Eye (tissue), 1 donor: ENCODE measurements at places on chromosomes 3 and 15.

- DNase-seq = no peak
These were observed 5.2 kb upstream of the VPS8 start for GRCh38 chr3:184806567-184807271.

DNA sequence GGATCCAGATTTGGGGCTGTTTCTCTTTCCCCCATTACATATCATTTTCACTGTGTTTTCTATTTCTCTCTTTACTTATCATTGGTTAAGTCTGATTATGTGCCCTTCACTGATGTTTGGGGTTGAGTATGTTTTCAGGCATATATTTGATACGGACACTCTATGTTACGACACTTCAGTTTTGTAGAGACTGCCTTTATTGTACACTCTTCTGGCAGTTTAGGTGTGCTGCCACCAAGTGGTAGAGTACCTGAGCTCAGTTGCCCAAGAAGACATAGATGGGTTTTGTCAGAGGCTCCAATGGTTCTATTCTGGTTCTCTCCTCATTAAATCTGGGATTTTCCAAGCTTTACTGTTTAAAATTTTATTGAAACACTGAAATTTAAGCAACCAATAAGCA is 255.0 kb upstream of the ROPN1 start:
- no peak for DNase-seq

DNA sequence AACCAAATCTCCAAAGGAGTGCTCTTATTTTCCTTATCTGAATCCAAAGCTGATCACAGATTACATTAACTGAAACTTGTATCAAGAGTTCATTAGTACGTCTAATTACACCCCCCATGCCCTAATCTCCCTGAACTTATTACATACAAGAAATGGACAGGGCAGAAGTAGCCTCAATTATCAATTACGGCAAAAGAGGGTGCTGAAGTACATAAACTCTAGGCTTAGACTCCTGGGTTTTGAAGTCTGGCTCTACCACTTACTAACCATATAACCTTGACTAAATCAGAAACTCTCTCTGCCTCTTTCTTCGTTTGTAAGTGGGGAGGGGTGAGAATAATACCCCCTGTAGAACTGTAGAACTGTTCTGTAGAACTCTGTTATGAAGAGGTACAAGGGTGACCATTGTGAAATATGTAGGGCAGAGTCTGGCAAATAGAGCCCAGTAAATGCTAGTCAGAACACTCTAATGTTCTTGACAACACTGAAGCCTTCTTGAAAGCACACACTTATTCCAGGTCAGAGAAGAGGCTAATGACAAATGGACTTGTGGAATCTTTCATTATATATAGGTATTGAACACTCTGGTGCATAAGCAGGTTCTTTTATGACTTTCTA is 19.6 kb upstream of the OR5K4 start:
- DNase-seq = peak; percentile 19

- DNase-seq = no peak
These were observed 18.3 kb downstream of the MAGEL2 start for GRCh38 chr15:23629234-23629805.

GRCh38 chr3:159600291-159600690 is 388.3 kb upstream of the IL12A start:
- DNase-seq = no peak

DNA sequence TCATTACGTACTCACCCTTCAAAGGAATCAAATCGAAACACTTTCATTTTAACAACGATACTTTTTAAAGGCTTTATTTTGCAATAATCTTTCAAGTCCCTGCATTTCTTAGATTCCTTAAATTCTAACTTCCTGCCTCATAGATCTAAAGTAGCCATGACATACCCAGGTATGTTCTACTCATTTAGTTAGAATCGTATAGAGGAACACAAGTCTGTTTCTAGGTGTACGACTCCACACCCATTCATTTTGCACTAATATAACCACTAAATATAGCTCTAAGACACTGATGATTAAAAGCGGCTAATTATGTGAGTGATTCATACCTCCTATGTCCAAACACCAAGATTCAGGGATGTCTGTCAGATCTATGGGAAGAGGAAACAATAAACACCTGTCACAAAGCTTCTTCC is 1.3 kb downstream of the ATP13A3 start:
- peak; percentile 30 for DNase-seq

- DNase-seq = peak; percentile 6
These were observed 47.0 kb upstream of the RARB start for GRCh38 chr3:25381083-25381482.
